ENCODE measurements at places on chromosomes 4 and X.

DNA sequence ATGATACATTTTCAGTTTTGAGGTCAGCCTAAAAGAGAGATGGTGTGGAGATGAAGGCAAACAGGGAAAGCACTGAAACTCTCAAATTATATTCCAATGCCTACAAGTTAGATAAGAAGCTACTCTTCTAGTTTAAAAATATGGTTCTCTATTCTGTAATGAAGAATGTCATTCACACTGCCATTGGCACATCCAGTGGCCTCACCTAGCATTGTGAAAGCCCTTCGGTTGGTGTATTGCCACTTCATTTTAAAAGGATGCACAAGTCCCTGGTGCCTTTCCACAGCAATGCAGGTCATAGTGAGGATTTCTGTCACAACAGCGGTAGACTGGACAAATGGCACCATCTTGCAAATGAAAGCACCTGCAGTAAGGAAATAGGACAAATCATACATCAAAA is 40.6 kb downstream of the QRFPR start:
- no peak for DNase-seq

GRCh38 chr4:84565951-84566350 is 17.0 kb upstream of the CDS1 start:
- DNase-seq: no peak

DNA sequence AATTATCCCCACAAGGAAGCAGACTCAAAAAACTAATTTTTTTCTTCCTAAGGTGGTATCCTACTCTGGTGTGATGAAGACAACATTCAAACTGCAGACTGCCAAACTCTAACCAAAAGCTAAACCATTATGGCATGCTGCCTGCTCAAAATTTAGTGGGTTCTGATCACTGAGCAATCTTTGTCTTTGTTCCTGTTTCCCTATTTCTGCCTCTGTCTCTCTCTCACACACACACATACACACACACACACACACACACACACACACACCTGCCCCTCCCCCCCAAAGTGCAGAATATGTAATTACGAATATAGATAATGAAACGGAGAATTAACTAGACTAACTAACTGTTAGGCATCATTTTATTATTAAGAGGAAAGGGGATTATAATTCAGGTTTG is 1278.6 kb downstream of the PCDH7 start:
- no peak for DNase-seq

DNA sequence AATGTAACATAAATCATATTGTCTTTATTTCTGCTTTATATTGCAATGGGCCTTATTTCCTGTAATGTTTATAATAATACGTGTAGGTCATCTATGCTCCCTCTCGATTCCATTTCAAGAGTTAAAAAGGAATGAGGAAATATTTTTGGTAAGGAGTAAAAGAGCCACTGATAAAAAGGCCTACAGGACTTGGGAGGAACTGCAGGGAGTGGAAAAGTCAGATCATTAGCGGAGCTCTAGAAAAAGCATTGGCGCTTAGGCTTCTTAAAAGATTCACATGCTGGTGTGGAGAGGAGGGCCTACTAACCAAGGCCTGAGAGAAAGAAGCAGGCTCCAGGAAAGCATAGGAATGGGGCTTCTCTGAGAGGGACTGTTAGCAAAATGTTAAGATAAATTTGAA is 82.9 kb upstream of the PNPLA4 start:
- no peak for DNase-seq

- no peak for DNase-seq
Measured at GRCh38 chrX:119654112-119654531, 38.8 kb downstream of the SEPTIN6 start.

DNA sequence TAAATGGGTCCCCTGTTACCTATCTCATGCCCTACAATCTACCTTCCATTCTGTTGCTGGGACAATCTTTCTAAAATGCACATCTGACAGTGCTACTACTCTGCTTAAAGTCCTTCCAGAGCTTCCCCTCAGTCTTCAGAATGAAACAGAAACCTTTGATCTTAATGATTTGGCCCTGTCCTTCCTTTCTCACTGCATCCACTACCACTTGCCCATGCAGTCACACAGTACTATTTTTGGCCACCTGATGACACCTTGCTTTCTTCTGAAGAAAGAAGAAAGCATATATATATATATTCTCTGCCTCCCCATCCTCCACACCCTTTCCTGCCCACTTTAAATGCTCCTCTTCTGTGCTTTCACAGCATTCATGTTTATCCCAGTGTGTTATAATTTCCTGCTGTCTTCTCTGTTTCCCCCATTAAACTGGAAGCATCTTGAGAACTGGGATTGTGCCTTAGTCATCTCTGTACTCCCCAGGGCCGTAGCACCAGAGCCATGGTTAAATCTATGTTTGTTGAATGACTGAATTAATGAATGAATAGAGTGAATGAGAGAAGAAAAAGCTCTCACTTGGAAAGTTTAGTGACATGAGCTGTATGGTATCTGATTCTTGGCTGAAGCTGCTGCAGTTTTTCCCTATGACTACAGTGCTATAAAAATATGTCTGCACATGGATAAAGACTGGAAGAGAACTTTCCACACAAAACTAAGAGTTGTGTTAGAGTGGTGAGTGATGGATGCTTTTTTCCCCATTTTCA is 56.2 kb downstream of the RTL9 start:
- DNase-seq: no peak

- no peak for DNase-seq
Measured at GRCh38 chrX:107659768-107660167, 31.5 kb downstream of the PRPS1 start.
